Right renal cortex interstitium (tissue), 3 donors: ENCODE measurements at places on chromosomes 6 and 20. TPM values are rescaled to one million over a fixed set of nuclear protein-coding genes. Genes with fewer than 3 reads are reported as not detected.
A peak's percentile ranks its signal among the peaks of the same experiment; 100 is the strongest.

DNA sequence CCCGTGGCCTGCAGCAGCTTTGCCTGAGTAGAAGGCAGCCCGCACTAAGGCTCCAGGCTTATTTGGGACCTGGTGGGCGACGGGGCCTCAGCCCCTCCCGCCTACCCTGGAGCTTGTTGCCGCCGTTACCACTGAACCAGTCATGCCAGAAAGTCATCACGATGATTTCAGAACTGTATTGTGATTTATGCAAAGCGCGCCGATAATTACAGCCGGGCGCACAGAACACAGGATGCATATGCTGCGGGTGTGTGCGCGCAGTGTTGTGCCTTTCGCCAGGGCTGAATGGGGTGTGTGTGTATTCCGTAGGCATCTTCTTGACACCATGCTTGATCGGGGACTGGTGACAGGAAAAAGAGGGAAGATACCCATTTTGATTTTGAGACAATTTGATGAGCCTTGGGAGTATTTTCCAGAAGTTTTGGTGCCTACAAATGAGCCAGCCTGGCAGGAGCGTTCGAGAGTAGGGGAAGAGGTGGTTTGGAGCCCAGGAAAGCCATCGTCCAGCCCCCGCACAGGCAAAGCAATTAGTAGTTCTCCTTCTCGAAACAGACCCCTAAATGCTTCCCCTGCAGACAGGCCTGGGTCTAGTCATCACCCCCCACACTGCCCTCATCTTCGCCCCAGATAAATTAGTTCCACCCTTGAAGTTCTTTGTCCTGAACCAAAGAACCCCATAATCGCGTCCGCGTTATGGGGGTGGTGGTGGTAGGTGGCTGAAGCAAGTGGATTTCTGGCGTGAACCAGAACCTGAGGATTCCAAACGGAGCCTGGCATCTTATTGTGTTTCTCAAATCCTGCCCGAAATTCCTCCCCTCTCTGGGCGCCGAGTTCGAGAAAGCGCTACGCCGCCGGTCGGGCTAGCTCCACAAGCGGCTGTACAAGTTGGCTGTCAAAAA lies 1.9 kb upstream of the NR2E1 start:
- DNase-seq = no peak

MLN gene
- 1.4 TPM for polyA plus RNA-seq

DNA sequence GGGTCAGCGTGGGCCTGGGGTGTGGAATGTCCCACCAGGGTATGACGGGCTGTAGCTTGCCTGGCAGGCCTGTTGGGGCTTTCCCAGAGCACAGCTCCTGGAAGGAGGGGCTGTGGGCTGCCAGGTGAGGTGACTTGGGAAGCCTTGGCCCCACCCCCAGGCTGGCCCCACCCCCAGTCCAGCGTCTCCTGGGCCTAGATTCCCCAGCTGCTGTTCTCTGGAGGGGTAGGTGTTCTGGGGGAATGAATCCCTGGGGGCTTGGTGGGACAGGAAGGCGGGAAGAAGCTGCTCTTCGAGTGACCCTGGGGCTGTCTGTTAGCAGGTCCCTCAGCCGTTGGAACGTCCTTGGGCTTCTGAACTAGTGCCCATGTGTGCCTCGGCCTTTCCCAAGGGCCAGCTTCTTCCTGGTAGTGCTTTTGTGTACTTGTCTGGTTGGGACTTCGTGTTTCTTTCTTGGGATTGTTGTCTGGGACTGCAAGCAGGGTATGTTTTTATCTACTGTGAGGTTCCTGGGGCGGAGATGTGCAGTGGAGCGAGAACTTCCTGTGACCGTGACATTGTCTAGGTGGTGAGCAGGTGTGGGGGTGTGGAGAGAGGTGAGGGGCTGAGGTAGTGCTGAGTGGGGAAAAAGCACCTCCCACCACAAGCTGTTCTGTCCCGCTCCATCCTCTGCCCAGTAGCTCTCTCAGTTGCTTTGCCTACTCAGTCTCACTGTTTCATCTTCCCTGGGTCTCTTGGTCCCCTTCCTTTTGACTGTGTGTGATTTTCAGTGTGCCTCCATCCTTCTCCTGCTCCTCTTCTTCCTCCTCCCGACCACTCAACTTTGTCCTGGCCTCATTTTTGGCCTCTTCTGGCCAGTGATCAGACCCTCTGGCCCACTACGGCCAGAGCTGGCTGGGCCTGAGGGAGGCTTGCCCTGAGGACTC lies 1.3 kb upstream of the DDR1 start:
- peak; percentile 33 for DNase-seq

DNA sequence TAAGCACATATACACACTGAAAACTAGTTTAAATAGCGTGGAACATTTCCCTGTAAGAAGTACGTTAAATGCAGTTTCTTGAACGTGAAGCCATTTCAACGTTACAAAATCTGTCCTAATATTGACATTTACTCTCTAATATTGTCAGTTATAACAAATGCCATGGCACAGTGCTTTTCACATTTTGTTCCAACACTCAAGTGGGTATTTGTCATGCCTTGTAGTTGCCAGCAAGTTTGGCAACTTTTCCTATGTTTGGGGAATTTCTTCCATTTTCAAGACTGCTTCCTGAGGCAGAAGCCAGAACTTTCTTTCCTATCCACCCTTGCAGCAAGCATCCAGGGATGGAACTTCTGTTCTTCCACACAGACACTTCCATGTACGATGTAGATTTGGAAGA lies 63.0 kb downstream of the STX11 start:
- no peak for DNase-seq
